ENCODE measurements at places on chromosomes 2 and 18.

GRCh38 chr18:55337908-55338521 is 250.0 kb downstream of the TCF4 start:
- DNase-seq = no peak

GRCh38 chr2:218834685-218835084 is 3.1 kb upstream of the PRKAG3 start:
- DNase-seq = no peak

GRCh38 chr18:57014772-57015413 is 132.0 kb upstream of the BOD1L2 start:
- DNase-seq = no peak

DNA sequence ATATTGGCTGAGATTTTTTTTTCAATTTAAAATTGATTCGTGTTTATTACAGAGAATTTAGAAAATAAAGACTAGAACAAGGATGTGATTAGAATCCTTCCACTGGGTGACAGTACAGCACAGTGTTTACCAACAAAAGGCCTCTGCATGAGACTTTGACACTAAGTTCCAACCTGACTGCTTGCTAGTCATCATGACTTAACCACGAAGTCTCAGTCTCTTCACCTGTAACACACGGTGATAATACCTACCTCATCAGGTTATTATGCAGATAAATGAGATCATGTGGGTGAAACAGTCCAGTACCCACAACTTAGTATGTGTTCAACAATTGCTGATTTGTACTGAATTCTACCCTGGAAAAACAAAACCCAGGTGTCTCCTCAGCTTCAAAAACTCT is 151.2 kb downstream of the STK39 start:
- DNase-seq = no peak

DNA sequence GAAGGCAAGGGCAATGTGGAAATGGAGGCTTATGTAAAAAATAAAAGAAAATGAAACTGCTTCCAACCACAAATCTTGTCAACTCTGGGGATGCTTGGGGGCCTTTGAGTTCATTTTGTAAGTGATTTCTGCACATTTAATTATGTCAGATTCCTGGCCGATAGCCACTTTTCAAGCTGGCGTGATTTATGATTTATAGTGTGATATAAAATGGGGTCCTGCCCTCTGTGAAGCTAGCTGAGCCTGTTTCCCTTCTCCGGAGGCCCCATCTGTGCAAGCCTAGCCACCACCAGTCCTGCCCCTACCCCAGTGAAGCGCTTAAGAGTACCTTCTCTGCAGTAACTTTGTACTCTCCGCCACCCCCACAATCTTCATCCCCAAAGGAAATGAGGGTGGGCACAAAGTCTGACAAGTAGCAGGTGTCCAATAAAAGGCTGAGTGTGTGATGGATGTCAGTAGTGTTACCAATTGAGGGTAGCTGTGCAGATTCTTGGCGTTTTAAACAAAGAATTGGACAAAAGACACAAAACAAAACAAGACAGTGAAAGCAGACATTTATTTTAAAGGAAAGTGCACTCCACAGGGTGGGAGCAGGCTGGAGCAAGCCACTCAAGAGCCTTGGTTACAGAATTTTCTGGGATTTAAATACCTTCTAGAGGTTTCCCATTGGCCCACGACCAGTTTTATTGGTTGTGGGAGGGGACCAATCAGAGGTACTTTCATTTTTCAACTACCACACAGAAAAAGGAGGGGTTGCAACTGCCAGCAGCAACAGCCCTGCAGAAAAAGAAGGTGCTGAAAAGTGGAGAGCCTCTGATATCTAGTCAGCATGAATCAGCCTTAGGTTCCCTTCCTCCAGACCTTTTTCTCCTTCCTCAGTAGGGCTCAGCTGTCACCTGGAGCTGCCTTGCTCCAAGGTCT is 39.0 kb upstream of the SIX3 start:
- DNase-seq = no peak

- no peak for DNase-seq
These were observed 84.0 kb downstream of the POLR1A start for GRCh38 chr2:86021396-86022378.
